Brain microvascular endothelial cell (primary cell): ENCODE measurements at places on chromosomes 2 and 18.
A peak's percentile ranks its signal among the peaks of the same experiment; 100 is the strongest.

DNA sequence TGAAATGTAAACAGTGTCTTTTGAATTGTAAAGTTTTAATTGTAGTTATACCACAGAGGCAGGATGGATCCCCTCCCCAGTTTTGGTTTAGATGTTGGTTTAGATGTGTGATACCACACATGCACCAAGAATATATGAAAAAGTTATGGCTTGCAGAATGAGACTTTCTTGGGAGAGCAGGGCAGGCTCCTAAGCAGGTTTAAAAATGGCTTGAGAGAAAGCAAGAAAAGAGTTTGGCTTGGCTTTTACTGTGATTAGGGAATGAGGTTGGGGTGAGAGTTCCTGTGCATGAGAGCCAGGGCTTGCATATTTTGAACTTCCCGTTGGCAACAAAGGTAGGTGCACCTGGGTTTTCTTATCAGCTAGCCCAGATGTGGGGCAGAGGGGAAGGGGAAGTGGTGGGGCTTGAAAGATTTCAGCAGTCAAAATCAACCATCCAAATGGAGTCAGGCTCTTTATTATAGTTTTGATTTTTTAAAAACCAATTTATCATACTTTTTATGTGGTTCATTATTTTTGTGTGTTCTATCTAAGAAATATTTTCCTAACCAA lies 246.9 kb downstream of the MTX2 start:
- no peak for DNase-seq

GRCh38 chr2:37414470-37414949 lies 70.1 kb downstream of the QPCT start:
- DNase-seq = peak; percentile 38

DNA sequence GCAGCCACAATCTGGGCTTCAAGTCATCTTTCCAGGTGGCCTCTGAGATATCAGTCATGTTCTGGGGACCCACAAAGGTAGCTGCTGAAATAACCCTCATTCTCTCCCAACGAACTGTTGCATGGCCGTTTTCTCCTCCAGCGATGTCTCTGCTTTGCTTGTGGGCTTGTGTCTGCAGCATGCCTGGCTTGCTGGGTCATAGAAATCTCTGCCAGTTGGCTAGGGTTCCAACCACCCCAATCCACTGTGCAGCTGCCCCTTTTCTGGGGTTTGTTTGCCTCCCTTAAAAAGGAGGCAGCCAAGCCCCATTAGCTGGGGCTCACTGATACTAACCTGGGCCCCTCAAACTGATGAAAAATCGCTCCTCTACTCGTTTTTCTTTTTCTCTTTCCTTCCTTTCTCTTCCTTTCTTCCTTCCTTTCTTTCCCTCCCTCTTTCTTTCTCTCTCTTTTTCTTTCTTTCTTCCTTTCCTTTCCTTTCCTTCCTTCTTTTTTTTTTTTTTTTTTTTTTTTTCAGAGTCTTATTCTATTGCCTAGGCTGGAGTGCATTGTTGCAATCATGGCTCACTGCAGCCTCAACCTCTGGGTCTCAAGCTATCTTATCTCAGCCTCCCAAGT lies 680.0 kb downstream of the EPHA4 start:
- no peak for DNase-seq

DNA sequence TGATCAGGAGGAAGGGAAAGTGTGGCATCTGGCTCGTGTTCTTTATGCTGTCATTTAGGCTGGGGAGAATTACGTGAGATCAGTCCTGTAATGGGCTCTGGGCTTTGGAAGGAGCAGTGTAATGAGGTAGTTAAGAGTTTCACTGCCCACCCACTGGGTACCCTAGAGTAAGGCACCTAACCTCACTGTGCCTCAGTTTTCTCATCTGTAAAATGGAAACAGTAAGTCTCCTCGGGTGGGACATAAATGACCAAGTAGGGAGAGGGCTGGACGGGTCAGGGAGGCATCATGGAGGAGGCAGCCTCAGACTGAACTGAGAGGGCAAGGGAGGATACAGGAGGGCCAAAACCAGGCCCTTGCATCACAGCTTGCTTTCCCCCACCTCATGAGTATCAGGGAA lies 97.3 kb upstream of the MCFD2 start:
- DNase-seq = no peak

GRCh38 chr2:7867867-7868266 lies 814.0 kb upstream of the ID2 start:
- DNase-seq = no peak

GRCh38 chr2:119553687-119554344 lies 9.6 kb downstream of the CFAP221 start:
- DNase-seq = no peak

GRCh38 chr2:64488050-64488974 lies 34.4 kb downstream of the LGALSL start:
- peak; percentile 33 for DNase-seq

DNA sequence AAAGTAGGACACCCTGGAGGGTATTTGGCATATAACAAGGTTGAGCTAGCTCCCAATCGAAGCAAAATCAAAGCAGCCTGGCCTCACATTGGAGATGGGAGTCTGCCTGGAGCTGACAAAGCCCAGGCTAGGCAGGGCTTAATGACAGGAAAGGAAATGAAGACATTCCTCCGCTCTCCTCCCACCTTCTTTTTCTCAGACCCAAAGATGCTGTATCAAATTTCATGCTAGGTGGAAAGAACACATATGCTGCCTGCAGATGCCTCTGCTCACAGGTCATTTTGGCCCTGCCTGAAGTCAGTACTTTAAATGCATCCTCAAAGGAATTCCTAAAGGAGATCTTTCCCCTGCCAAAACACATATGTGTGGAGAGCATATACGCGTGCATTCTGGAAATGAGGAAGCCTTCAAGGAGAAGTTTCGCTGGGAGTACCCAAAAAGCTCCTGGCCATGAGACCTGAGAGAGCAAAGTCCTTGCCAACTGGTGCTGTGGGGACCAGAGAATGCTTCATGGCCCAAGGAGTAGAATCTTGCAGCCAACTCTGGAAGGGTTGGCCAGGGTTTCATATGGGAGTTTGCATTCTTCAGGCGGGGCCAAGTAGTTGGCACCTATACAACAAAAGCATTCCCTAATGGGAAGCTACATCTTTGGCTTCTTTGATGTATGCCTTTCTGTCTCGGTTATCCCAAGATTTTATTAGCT lies 88.0 kb downstream of the AQP4 start:
- no peak for DNase-seq

DNA sequence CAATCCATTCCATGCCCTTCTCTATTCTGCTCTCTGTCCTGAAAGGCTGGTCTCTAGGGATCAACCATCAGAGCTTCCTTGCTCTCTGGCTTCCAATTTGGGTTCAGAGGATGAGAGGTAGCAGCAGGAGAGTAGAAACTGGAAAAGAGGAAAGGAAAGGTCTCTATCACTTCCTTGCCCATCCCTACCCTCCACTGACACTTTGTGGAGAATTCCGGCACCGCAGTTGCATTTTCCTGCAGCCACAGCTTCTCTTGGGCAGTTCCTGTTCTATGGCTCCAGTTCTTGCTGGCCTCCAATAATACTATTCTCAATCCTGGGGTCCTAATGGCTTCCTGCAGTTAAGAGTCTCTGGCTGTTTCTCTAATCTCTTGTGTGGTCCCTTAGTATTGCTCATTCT lies 13.3 kb upstream of the IMPACT start:
- DNase-seq = no peak

DNA sequence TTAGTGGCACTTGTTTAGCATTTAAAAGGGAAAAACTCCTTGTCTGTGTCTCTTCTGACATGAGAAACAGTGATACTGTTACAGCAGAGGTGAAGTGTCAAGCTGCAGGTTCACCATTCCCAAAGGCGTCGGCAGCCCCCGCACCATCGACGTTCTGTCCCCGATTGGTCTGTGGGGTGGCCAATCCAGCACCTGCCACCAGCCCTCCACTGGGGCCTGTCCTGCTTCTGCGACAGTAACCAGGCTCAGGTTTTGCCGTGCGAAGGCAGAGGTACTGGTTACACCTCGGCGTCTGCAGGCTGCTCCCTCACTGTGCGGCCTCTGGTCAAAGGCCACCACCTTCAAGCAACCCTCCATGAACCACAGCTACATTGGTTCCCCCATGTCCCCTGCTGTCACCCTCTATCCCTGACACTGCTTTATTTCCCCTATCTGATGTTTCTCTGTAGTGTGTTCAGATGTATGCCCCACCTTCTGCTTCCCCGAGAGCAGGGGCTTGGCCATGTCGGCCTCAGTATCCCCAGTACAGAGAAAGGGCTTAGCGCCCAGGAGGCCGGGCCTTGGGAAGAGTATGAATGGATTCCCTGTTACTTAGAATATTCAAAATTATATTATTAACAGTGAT lies 8.6 kb upstream of the ESPNL start:
- no peak for DNase-seq

GRCh38 chr18:32271672-32272208 lies 81.9 kb downstream of the MEP1B start:
- DNase-seq = no peak

DNA sequence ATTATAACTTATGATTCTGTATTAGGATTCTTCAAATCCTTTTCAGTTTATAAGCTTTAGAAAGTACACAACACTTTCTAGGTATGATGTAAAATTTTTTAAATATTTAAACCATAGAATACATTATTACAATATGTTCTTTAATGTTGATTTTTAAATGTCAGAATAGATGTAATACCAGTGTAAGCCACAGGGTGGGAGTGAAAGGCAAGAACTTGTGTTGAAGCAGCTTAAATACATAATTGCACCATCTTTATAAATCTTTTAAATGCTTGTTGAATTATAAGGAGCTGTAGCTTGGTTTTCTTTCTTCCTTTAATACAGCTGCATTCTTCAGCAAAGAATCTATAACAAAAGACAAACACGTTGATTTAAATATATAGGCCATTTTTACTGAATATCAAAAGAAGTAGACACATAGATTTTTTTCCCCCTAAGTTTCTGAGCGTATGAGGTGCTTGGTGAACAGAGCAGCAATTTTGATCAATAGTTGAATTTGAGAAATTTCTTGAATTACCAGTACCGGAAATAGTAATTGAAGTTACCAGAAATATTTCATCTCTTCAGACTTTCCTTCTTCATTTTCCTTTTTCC lies 63.0 kb downstream of the TANK start:
- DNase-seq = no peak

DNA sequence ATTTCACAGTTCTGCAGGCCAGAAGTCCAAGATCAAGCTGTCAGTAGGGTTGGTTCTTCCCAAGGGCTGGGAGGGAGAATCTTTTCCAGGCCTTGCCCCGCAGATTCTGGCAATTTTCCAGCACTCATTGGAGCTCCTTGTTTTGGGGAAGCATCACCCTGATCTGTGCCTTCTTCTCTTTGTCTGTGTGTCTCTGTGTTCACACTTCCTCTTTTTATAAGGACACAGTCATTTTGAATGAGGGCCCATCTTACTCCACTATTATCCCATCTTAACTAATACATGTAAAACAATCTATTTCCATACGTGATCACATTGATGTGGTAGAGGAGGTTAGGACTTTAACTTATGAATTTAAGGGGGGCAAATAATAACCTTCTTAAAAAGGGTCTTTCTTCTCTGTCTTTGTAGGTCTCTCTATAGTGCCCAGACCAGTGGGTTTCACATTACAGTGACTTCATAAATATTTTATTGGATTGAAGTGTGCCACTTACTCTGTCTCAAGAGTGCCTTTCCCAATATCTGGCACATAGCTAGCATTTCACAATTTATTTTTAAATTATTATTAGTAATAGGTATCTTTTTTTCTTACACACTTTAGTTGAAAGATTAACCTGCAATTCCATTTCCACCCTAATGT lies 68.9 kb upstream of the CBLN2 start:
- DNase-seq = no peak

DNA sequence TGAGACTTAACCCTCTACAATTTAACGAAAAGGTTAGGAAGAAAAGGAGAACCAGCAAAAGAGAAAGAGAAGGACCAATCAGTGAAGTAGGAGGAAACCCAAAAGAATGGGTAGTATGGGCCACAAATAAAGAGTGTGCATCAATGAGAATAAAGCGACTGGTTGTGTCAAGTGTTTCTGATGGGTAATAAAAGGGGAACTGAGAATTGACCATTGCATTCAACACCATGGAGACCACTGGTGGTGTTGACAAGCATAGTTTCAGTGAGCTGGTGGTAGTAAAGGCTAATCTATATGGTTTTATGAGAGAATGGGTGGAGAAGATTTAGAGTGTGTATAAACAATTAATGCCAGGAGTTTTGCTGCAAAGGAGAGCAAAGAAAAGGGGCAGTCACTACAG lies 75.4 kb downstream of the CSRNP3 start:
- DNase-seq = no peak

- no peak for DNase-seq
These were observed 43.8 kb upstream of the FN1 start for GRCh38 chr2:215479536-215480240.

DNA sequence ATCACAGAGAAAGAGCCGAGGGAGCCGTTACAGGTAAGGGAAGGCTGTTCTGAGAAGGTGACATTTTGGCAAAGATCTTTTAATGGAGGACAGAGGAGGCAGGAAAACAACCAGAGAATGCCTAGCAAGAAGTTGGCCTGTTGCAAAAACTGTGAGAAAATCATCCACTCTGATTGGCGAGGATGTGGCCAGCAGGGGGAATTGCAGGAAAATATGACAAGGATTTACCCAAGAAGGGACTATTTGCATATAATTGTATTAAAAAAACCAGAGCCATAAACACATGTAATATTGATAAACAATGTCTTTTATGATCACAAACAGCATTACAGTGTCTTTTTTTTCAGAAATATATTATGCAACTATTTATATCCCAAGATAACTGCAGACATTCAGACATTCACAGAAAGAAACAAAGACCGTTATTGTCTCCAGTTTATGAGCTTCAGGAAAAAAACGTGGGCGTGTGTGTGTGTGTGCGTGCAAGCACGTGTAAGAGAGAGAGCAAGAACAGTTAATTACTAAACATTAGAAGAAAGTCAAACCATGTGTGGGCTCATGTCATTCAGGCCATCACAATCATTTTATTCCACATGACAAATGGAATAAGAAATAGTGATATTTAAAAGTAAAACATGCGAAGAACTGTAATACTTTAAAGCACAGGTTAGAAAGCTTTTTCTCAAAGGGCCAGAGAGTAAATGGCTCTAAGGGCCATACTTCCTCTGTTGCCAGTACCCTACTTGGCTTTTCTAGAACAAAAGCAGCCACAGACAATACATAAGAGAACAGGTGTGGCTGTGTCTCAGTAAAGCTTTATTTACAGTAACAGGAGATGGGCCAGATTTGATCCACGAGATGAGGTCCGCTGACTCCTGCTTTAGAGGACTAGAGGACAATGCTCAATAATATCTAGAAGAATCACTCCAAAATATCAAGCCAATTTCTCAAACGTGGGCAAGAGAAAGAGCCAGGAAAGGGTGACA lies 324.1 kb downstream of the DLGAP1 start:
- no peak for DNase-seq

- DNase-seq = peak; percentile 81
These were observed 19.2 kb downstream of the NEURL3 start for GRCh38 chr2:96485751-96486651.
